ENCODE measurements at places on chromosomes 3 and 15.

GRCh38 chr3:51962854-51963530 is 4.3 kb downstream of the PCBP4 start:
- DNase-seq, result peak; percentile 56

GRCh38 chr3:31092748-31093589 is 198.5 kb upstream of the GADL1 start:
- DNase-seq, result no peak

DNA sequence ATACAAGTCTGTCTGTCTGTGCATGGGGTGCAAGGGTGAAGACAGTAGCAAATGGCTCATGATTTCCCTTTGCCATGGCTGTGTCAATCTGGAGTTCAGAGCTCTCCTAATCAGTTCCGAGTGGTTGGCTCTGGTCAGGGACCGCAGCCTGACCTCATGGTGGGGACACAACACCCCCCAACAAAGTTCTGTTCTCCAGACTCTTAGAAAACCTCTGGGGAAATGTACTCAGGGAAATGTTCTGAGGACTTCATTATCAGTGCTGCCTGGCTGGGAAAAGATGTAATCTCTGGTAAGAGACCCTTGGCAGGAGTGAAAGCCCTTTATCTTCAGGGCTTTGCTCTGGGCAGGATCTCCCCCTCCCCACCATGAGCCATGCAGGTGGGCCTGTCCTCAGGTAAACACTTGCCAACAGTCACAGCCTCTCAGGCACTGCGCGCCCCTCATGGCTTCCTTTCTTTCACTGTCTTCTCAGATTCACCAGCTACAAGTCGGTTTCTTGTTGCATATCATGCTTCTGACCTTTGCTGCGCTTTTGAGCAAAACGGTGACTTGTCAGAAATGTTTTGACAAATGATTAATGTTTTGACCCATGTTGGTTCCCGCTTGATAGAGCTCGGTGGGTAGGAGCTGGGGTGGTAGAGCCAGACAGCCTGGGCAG is 95.5 kb downstream of the ST6GAL1 start:
- DNase-seq, result no peak

GRCh38 chr15:40379853-40380252 is 2.7 kb upstream of the KNSTRN start:
- no peak for DNase-seq

DNA sequence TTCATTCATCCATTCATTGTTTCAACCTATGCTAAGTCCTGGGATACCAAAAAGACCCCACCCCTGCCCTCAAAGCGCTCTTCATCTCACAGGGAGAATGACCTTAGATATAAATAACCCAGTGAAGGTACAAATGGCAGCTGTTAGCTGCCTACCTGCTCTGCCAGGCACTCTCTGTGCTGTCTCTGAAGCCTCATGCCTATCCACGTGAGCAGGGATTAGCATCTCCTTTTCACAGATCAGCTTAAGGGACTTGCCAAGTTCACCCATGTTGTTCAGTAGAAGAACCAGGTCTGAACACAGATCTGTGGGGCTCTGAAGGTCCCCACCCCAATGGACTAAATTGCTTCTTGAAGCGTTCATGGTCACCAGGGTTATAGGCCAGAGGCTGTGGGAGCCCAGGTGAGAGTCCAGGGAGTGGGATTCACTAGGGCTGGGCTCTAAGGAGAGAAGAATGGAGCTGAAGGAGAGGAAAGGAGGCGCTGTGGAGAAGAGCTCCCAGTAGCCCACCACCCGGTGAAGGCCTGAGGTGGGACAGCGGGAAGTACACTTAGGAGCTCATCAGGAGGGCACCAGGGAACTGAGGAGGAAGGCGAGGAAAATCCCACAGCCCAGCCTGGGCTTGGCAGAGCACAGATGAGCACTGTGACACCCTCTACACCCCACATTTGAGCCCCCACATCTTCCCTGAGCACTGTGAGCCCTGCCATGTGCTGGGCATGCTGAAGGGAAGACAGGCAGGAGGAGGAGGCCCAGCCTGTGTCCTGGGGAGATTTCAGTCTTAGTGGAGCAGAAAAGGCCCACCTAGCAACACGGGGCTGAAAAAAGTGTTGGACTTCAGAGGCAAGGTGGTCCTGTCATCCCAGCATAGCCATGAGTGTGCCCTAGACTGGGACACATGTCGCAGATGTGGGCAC is 20.4 kb downstream of the RBP1 start:
- no peak for DNase-seq

DNA sequence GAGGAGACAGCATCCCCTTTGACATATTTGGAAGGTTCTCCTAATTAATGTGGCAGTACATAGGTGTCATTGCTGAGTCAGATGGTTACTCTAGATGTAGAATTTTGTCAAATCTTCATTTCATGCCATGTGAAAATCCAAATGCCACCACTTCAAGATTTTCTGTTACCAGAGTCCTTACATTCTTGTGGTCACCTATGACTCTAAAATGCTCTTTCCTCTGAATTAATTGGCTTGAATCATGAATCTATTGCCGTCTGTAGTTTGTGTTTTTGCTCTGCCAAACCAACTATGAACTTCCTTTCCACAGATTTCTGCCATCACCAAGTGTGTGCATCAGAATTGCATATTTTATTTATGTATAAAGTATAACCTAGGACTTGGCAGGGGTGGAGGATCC is 269.4 kb upstream of the ZPLD1 start:
- DNase-seq, result no peak

DNA sequence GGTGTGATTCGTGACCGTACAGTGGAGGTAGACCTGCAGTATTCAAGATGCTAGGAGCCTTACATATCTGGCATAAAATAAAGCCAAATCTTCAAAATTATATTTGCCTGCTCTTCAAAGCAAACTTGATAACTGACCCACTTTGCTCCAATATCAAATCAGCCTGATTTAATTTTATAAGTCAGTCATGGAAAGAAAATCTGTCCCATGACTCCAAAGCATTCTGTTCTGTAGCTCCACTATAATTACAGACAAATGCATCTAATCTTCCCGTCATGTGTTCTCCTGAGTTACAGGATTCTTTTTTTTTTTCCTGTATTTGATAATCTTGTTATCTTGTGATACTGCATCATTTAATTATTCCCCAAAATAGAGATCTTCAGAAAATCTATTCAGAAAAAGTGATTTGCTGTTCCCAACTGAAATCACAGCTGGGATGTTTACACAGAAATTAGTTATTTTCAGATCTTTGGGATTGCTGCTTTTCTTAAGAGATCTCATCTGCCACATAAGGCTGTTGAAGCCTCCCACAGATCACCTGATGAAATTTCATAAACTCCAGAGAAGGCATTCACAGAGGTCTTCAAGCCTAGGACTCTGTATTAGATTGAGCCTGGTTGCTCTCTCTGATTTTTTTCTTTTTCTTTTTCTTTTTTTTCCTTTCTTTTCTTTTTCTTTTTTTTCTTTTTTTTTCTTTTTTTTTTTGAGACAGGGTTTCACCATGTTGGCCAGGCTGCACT is 27.2 kb downstream of the TIMP4 start:
- no peak for DNase-seq

DNA sequence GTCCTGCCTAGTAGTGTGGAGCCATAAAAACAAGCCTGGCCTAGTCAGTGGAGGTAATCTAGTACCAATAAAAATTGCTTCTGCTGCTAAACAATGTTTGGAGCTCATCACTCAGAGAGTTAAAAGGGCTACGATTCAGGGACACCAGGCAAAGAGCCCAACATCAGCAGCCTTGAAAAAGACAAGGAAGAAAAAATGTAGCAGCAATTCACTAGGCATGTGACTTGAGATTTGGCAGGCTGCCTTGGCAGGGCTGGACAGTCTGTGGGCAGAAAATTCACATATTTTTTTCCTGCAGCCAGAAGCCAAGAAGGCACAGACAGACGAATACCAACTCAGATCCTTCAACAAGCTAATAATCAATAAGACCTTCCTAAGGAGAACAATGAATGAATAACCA is 47.2 kb downstream of the IGSF11 start:
- peak; percentile 69 for DNase-seq

GRCh38 chr3:40009991-40010390 is 200.6 kb downstream of the MYRIP start:
- no peak for DNase-seq

DNA sequence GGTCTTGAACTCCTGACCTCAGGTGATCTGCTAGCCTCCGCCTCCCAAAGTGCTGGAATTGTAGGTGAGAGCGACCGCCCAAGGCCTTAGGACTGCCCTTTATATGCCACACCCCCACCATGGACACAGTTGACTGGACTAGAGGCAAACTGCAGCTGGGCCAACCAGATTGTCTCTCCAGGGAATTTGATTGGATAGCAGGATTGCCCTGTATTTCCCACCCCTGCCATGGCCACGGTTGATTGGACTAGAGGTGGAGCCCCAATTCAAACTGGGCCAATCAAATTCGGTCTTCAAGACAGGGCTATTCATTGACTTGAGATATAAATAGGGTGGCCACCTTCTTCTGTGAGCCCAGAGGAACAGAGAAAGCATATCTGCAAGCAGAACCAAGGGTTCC is 6.9 kb upstream of the CLPX start:
- no peak for DNase-seq

- no peak for DNase-seq
Observed at GRCh38 chr15:69760258-69760845, 307.7 kb downstream of the RPLP1 start.

DNA sequence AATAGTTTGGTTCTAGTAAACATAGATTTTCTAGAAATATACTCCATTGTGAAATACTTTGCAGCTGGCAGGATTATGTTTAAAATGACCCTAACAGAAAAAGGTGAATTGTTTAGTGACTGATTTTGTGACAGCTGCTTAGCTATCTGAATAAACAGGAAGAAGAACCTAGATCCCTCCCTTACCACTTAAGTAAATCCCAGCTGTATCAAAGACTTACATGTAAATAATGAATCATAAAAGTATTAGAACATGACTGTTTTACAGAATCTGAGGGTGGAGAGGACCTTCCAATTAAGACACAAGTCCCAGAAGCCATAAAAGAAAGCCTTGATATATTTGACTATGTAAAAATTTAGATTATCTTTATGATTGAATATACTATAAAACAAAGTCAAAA is 15.9 kb downstream of the SLC49A4 start:
- DNase-seq, result no peak

- no peak for DNase-seq
Observed at GRCh38 chr3:192038726-192039125, 577.8 kb downstream of the PYDC2 start.

- DNase-seq, result no peak
Observed at GRCh38 chr15:33888176-33888575, 80.1 kb upstream of the CHRM5 start.

DNA sequence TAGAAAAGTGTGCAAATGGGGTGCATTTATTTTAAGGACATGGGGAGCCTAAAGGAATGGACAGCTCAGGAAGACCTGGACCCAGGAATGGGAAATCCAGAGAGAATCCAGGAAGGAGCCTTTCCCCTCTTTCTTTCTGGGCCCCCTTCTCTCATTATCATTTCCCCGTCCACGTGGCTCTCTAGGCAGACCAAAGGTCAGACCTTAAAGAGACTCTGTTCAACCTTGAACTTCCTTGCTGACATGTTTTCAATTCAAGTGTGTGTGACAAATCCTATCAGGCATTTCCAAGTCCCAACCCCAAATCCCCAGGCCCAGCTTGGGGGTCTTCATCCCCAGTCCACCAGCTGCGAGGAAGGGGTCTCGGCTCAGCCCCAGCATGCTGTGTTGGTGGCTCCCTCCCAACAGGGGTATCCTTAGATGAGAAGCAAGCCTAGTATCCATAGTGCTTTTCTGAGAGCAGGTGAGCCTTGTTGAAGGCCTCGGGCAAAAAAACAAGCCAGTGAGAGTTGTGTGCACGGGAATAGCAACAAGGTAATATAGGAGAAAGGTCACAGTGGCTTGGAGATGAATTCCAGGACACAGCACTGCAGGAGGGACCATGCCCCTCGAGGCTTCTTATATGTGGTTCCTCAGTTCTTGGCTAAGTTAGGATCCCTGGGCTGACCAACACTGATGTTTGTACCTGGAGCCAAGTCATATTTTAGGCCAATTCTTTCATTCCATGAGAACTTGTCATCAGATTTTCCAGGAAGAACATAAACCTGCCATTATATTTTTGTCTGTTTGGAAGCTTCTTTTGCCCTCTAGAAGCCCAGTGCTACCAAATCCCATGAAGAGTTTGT is 130.0 kb downstream of the ASB7 start:
- DNase-seq, result no peak

DNA sequence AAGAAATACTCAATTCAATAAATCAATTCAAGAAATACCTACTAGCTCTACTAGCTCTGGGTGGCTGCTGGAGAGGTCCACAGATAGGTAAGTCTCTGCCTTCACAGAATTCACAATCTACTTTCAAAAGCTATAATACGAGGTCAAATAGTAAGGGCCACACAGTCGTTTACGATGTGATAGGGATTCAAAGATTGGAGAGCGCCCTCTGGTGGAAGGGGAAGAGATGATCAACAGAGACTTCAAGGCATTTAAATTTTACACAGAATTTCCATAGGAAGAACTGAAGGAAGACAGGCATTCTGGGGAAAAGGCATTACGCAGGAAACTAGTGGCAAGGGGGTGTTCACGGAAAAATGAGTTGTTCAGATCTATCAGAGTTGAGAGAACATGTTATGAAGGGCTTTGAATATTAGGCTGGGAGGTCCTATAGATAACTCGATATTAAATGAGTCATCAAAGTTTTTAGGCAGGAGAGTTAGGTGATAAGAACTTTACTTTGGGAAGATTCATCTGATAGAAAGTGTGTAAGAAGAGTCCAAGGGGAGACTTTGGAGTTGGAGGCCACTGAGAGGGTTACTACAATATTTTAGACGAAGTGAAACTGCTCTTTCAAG is 128.8 kb downstream of the FRMD5 start:
- DNase-seq, result peak; percentile 68

DNA sequence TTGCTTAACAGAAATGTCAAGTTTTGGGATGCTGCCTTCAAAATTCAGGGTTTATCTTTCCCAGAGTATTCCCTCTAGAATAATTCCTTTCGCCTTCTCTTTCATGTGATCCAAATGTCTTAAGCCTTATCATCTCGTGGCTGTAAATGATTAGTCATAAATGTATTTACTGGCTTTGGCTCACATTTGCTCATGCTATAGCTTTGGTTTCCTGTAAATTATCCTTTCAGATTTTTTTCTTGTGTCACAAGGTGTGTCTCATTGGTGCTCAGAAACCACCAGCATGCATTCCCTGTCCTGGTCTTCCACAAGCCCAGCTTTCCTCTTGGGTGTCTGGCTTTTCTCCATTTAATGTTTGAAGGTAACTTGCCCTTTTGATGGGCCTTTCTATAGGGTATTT is 692.7 kb upstream of the ALCAM start:
- no peak for DNase-seq

DNA sequence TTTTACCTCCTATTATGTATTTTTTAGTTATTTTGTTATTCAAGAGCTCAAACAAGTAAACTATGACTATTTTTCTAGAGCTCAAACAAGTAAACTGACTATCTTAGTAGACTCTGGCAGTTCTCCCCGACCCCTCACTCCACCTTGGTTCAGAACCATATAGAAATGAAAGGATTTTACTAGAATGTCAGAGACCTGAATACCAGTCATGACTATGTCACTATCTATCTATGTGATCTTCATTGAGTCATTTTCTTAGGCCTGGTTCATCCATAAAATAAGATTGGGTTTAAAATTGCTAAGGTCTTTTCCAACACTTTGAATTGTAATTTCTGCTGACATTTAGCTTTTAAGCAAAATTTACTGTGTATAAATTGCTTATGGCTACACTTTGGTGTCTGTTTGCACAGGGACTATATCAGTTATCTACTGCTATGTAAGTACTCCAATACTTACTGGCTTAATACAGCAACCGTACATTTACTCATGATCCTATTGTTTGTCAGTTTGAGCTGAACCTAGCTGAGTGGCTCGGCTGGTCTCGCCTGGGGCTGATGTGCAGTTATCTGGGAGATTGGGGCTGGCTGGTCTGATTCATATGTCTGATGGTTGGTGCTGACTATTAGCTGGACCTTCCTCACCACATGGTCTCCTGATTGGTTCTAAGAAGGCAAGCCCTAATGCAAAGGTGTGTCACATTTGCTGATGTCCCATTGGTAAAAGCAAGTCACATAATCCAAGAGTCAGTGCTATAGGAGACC is 37.0 kb downstream of the RASA2 start:
- DNase-seq, result no peak

Measured in stomach (tissue), 19 donors.